Stimulated activated CD4-positive, alpha-beta T cell treated with anti-CD3 and anti-CD28 coated beads, Interleukin-15, amount 100 ng/mL, for 1 hour (primary cell): ENCODE measurements at places on chromosomes 4 and X.

DNA sequence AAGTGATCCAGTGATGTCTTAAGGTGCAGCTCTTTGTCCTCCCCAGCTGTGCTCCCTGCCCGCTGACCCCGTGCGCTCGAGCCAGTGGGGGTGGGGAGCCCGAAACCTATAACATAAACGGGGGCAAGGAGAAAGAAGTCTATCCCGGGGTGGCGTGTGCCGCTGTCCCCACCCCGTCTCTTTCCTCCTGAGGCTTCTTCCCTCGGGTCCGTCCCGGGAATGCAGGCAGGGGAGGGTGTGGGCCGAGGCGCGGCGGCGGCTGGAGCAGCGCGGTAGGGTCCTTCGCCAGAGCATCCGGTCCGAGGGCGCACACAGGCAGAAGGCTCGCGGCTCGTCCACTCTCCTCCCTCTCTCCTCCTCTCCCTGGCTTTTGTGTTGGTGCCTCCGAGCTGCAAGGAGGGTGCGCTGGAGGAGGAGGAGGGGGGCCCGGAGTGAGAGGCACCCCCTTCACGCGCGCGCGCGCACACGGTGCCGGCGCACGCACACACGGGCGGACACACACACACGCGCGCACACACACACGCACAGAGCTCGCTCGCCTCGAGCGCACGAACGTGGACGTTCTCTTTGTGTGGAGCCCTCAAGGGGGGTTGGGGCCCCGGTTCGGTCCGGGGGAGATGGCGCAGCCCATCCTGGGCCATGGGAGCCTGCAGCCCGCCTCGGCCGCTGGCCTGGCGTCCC is at the start of gene RAB33A:
RAB33A (plus strand) TSS at position 517 of the 681 bp plus-strand sequence; CDS start at position 618, 101 bp downstream.
- no peak for DNase-seq

DNA sequence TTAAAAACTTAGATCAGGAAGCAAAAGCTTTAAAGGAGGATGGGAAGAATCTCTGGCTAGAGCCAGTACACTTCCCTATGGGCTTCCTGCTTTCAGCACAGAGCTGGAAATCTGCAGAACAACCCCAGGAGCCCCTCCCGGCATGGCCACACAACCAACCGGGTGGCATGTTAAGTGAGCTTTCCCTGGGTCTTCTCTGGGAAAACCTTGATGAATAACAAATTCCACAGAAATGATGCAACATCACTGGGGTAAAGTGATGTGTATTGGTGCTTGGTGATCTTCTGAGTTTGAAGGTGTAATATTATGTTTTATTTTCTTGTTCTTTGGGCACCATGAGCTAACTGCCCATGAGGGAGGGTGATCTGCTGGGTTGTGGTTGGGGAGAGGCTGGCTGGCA is 22.1 kb downstream of the NHS start:
- DNase-seq, result no peak

GRCh38 chr4:54499308-54500074 is 158.3 kb upstream of the KIT start:
- DNase-seq, result no peak

DNA sequence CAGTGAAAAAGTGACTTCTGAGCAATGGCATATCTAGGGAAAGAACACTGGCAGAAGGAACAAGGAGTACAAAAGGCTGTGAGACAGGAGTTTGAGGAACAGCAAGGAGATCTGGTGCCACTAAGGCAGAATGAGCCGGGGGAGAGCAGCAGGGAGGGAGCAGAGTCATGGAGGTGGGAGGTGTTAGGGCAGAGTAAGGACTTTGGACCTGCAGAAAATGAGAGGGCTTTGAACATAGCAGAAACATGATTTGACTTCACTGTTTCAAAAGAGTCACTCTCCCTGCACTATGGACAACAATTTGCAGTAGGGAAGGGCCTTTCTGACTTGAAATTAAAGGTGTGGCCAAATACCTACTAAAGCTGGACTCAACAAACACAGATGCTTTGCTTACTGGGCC is 356.2 kb downstream of the ADGRL3 start:
- no peak for DNase-seq

DNA sequence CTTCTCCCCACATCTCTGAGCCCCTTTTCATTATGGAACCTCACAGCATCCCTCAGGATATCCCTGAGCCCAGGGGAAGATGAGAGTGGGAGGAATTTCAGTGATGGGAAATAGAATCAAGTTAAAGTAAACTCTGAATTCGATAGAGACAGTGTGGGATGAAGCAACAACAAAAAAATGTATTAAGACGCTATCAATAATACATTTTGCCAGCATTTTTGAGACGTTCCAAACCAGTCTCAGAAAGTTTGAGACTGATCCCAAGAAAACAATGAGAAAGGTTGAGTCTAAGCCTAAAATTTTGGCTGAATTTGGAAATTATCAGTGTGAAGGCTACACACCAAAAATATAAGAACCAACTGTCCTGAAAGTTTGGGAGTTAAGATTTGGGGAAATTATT is 196.2 kb downstream of the CBR4 start:
- DNase-seq, result no peak

DNA sequence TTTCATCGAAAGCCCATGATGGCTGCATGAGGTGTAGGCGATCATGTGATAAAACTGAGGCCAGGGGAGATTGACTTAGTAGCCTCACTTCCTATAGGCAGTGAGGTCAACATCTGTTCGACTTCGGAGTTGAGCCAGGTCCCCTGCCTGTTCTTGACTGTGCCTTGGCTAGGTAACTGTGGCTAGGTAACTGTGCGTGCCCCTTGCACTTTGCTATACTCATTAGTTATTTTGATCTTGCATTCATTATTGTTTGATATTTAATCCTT is 55.0 kb downstream of the CLDN34 start:
- DNase-seq, result no peak

DNA sequence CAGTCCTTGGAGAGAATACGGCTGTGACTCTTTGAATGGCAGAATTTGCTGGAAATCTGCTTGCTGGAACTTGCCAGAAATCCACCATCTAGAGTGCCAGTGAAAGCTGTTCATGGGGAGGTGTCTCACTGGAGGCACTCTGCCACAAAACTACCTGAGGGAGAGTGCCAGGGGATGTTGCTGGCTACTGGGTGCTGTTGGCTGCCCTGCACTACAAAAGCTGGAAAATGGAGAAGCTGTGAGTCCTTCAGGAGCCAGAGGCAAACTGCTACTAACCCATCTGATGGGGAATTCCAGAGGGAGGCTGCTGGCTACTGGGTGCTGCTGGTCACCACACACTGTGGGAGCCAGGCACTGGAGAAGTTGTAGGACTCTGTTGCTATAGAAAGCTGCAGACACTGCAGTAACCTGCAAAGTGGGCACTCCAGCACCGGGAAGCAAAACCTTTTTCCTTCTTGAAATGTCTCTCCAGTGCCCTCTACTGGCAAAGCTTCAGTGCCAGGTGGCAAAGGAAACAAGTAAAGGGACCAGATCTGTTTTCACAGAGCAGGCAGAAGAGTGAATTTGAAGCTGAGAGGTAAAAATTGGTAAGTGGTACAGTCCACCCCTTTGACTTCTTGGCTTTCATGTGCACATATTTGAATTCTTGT is 47.8 kb upstream of the HSD17B10 start:
- no peak for DNase-seq

GRCh38 chrX:128883650-128884049 is 639.6 kb downstream of the SMARCA1 start:
- DNase-seq, result no peak

DNA sequence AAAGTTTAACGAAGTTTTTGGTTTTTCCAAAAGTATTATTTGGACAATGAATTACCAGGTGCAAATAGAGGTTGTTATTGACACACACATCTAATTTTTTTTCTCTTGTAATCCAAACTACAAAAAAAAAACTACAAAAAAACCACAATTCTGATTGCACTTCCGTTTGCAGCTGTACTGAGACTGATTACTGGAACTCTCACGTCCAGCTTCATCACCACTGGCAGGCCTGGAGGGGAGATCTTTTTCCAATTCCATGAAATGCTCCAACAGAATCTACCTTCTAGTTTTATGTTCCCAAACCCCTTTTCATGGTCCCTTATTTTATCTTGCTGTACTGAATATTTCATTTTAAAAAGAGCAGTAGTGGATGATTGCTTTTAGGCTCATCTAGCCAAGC is 1118.3 kb downstream of the C4orf33 start:
- no peak for DNase-seq

DNA sequence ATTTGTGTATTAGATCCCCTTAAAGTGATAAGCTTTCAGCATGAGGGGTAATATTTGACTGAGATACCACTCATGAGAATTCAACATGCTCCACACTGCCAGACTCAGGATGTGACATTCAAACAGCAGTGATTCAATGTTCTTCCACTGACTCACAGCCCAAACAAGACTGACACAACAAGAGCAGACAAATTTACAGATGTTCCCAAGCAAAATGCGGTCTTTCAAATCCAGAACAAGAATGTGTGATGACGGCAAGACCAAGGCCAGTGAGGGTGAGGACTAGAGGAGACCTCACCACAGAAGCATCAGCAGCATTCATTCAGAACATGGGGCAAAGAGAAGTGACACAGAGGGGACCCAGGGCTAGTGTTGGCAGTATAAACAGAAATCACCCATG is 99.3 kb upstream of the GRIA3 start:
- DNase-seq, result no peak

- no peak for DNase-seq
Measured at GRCh38 chr4:103011378-103012025, 8.0 kb downstream of the SLC9B1 start.

GRCh38 chr4:113878668-113879067 is 100.8 kb downstream of the ARSJ start:
- DNase-seq, result no peak

GRCh38 chr4:24533364-24533763 is 51.0 kb downstream of the DHX15 start:
- no peak for DNase-seq

DNA sequence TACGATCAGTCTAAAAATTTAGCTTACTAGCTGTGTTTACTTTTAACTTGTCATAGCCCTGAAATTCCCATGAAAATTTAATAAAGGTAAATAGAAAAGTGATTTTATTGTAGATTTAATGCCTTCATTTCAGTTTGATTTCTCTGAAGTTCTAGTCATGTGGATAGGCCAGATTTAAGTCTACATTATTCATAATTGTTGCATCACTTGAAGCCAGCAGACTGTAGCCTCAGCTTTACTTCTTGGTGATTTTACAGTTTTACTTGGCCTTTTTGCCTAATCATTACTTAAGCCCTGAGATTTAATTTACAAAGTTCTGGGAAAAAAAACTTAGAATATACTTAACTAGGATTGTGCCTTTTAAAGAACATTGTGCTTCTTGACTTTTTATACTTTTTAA is 73.5 kb upstream of the FHDC1 start:
- no peak for DNase-seq

DNA sequence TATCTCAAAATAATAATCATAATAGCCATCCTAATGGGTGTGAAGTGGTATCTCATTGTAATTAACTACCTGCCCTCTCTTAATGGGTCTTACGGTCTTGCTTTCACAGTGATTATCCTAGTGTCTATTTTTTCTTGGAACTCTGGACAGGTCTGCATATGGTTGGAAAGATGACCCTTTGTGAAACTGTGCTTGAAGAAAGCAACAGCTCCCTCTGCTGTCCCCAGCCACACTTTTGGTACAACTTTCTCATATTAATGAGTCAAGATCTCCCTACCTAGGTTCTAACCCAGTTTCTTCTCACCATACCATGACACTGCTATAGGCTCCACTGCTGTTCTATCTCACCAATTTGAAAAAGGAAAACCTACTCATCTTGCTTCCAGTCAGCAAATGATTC is 2.4 kb downstream of the TFDP3 start:
- DNase-seq, result no peak

DNA sequence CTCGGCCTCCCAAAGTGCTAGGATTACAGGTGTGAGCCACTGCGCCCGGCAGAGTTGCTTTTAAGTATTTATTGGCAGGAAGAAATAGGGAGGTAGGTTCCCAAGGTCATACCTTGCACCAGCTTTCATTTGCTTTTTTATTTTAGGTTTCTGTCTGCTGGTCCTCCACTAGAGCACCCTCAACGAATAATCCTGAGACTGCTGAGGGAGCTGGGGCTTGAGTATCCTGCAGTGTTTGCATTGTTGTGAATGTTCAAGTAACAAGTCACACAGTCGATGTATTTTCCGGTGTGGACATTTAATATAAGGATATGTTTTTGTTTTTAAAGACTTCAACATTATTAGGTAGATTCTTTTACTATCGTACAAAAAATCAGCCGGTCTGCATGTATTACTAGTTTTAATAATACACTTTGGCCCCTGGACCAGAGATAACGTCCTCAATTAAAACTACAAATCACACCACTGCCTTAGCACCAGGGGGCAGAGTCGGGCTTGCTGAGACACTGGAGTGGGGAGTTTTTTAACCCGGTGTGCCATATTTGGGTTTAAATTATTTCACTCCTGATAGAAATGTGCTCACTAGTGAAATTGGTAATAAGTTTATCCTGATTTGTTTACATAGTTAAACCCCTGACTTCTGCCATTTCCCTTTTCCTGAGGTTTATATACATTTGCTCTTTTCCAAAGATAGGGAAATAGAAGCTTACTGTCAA is 11.6 kb downstream of the SMIM20 start:
- DNase-seq, result peak; percentile 8

DNA sequence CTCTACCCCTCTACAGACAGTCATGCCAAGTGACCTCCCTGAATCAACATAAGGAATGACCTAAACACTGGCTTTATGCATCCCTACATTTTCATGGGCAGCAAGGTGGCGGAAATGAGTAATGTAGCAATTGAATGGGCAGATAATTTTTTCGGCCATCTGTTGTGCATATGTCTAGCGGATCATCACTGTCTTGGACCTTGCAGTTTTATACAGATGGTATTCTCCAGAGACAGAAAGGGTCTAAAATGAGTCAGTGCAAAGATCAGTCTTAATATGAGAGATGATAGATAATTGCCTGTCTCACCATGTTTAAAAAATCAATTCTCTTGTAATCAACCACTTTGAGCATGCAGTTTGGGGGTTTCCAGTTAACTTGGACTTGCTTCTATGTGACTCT is 177.3 kb upstream of the DKK2 start:
- no peak for DNase-seq

GRCh38 chrX:147680251-147680650 is 231.5 kb upstream of the FMR1 start:
- DNase-seq, result no peak

DNA sequence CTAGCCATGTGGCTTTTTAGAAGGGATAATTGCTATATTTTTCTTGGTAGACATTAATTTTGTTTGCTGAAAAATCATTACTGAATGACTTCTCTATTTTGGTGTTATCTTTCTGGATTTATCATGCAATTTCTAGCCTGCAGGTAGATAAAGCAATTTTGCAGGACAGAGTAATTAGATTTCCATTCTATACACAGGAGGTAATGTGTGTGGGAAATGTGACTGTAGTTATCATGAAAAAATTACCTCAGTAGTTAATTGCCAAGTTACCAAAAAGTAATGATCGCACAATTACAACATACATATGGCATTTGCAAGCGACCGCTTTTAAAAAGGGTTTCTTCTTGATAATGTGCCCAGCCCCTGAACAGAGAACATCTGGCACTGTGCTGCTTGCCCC is 66.1 kb downstream of the KIT start:
- DNase-seq, result no peak

GRCh38 chr4:8540991-8541390 is 39.2 kb upstream of the GPR78 start:
- DNase-seq, result no peak

GRCh38 chrX:49792376-49792775 is 36.7 kb upstream of the PAGE4 start:
- no peak for DNase-seq
